A549 treated with Hydrocortisone at 1 μM for 4 hours (cell line): ENCODE measurements at places on chromosomes 1 and 21. TPM values are rescaled to one million over a fixed set of nuclear protein-coding genes. Genes with fewer than 3 reads are reported as not detected.

Gene RCAN3
- 10.8 to 16.1 TPM (median 14.7 TPM) in 5 replicates for total RNA-seq

Gene DMRTA2
- total RNA-seq, result 0.09 to 0.21 TPM (median 0.17 TPM) in 4 of 5 replicates, not detected in the other

Gene GPX7
- not detected in 5 replicates for total RNA-seq

Gene FAM43B
- total RNA-seq, result 3.3 to 4.8 TPM (median 4.2 TPM) in 5 replicates

Gene ATP1A4
- total RNA-seq, result not detected in 5 replicates

Gene TRIM17
- total RNA-seq, result not detected in 5 replicates

Gene C1orf185
- not detected in 5 replicates for total RNA-seq

Gene CDK18
- 0.67 to 1.0 TPM (median 0.83 TPM) in 5 replicates for total RNA-seq

Gene SLC25A34
- 0.07 to 0.42 TPM (median 0.24 TPM) in 5 replicates for total RNA-seq

Gene FCGR2B
- not detected in 5 replicates for total RNA-seq
